ENCODE measurements at places on chromosomes 7 and 10.

- DNase-seq = no peak
These were observed 41.6 kb downstream of the SEMA3A start for GRCh38 chr7:84152995-84153394.

DNA sequence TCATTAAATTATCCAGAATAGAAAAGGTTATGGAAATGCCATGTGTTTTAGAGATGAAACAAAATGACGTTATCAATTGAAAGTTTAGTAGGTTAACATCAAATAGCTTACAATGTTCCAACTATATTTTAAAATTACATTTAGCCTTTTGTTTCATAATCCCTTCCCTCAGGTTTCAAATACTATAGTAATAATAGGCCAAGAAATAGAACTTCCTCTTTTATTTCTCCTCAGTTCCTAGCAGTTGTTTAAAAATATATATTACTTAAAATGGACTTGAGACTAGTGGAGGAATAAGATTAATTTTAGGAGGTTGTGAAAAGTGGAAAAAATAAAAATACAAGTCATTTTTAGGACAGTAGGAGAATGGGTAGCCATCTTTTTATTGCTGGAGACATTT lies 16.4 kb upstream of the PDSS1 start:
- DNase-seq = no peak

DNA sequence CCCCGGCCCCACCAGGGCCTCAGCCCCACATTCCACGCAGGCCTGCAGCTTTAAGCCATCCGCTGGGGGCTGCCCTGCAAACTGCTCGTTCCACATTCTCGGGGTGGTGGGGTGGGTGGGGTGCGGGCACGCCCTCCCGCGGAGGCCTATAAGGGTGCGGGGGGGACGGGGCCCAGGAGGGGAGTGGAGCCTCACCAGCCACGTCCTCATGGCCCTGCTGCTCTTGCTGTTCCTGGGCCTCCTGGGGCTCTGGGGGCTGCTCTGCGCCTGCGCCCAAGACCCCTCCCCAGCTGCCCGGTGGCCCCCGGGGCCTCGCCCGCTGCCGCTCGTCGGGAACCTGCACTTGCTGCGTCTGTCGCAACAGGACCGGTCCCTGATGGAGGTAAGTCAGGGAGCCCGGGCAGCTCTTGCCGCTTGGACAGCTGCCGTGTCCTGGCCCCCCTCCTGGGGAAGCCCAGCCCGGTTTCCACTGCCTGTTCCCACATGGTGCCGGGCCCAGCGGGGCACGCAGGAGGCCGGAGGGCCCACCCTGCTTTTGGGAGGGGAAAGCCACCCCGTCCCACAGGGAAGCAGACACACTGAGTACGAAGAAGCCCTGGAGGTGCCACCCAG lies at the start of gene CYP2W1:
CYP2W1 (plus strand) TSS at position 178 of the 612 bp plus-strand sequence; CDS start at position 209, 31 bp downstream.
- no peak for DNase-seq

DNA sequence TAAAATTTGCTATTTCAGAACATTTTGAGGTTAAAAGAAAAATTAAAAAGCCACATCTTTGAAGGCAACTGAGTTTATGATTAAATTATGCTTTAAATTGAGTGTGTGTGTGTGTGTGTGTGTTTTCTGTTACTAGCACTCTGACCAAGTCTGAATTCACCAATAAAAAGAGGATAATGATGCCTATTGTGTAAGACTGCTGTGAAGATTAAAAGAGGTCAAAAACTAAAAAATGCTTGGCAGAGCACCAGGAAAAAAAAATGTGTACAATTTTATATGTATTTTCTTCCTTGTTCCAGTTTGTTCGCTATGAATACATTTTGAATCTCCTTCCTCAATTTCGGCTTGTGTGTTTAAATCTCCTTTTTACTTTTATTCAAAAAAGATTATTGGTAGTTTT lies 316.6 kb upstream of the MAGI2 start:
- no peak for DNase-seq

- DNase-seq = no peak
These were observed 93.4 kb downstream of the RNF216 start for GRCh38 chr7:5687936-5688630.

DNA sequence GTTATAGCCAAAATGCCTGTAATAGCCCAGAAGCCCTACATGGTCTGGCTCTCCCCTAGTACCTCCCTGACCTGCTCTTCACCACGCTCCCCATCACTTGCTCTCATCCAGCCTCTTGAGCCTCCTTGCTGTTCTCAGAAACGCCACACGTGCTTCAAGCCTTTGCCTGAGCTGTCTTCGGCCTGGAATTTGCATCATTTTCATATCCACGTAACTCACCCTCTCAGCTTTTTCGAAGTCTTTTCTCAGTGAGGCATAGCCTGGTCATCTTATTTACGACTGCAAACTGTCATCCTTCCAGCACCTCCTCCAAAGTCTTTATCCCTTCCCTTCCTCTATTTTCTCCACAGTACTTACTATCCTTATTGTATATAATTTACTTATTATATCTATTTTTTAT lies 151.0 kb upstream of the AHR start:
- DNase-seq = no peak

DNA sequence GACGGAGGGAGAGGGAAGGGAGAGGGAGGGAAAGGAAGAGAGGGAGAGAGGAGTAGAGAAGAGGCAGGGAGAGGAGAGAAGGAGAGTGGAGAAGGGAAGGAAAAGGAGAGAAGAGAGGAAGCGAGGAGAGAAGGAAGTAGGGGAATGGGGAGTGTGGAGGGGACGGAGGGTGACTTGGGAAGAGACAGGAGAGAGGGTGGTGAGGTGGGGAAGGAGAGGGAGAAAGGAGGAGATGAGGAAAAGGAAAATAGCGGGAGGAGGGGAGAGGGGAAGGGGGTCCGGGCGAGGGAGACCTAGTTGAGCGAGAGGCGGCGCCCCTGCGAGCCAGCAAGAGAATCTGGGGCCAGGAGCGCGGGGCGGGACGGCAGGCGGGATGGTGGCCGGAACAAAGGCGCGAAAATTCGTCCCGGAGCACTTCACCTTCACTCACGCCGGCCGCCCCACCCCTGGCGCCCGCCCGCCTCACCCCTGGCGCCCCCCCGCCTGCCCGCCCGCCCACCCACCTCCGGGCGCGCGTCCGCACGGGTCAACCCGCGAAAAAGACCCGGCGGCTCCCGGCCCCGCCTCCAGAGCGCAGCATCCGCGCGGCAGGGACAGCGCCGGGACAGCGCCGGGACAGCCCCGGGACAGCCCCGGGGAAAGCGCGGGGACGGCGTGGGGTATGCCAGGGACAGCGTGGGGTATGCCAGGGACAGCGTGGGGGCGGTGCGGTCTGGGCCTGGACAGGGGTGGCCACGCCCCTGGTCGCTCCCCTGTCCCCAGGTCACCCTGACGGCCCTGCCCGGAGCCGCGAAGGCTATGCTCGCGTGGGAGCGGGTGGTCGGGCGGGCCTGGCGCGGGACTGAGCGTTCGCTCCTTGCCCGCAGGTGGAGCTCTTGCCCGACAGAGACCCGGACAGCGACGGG lies 4.2 kb downstream of the VSTM2A start:
- no peak for DNase-seq

DNA sequence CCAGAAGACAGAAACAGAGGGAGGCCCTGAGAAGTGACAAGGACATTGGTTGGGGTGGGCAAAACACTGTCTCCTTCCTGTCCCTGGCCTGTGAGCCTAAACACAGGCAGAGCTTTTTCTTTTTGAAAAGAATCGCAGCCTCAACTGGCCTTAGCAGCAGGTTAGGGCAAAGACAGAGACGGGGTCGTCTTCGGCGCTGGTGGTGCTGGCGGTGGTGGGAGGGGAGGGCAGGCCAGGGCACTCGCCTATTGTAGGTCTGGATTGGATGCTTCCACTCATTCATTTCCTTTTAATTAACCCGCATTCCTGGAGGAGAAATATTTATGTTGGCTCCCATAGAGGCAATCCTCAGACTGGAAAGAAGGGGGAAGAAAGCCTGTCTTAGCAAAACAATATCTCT lies 22.6 kb downstream of the WNT8B start:
- DNase-seq = no peak

- DNase-seq = no peak
These were observed 6.0 kb downstream of the GNG11 start for GRCh38 chr7:93927585-93927984.

Measured in stromal cell of bone marrow (primary cell).